Stimulated activated CD8-positive, alpha-beta memory T cell treated with anti-CD3 and anti-CD28 coated beads, Interleukin-2, amount 100 ng/mL, for 1 hour (primary cell): ENCODE measurements at places on chromosomes 5 and 9.

DNA sequence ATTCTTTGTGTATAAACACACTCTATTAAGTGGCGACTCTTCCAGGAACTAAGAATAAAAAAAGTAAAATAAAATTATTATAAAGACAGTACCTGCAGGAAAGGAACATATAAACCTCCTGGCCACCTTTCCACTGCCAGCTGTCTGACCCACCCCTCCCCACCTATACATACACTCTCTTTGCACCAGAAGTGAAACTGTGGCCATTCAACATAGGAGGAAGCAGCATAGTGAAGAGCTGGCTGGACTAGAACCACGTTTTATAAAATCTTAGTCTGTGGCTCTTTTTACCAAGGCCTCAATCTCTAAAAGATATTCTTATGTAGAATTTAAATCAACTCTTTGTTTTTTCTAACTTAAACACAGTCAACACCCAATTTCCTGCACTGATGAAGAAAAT is 289.6 kb downstream of the GABRB2 start:
- no peak for DNase-seq

DNA sequence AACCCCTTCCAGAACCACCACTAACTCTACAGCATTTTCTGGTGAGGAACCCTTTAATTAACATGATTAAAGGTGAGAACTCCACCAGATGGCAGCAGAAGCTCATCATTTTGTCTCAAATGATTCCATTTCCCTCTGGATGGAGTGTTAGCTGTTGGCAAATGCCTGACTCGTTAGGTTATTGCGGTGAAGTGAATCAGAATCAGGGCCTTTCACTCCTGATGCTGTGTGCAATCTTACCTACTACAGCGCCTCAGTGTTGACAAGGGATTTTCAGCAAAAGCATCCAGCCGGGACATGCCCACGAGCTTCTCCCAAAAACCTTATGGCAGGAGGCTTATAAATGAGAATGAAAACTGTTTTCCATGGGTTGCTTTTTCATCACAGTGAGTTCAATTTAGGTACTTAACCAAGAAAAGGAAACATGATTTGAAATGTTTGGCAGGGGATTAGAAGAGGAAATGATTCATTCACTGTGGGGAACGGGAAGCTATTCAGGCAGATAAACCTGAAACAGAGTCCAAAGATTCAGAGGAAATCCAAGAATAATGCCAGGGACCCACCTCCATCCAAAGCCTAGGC is 48.0 kb upstream of the CAST start:
- no peak for DNase-seq

- DNase-seq = no peak
Observed at GRCh38 chr9:135765416-135765815, 63.4 kb downstream of the KCNT1 start.

- no peak for DNase-seq
Observed at GRCh38 chr9:120421977-120422376, 158.0 kb downstream of the CDK5RAP2 start.

GRCh38 chr5:66080664-66081063 is 63.4 kb upstream of the SREK1 start:
- DNase-seq = no peak

DNA sequence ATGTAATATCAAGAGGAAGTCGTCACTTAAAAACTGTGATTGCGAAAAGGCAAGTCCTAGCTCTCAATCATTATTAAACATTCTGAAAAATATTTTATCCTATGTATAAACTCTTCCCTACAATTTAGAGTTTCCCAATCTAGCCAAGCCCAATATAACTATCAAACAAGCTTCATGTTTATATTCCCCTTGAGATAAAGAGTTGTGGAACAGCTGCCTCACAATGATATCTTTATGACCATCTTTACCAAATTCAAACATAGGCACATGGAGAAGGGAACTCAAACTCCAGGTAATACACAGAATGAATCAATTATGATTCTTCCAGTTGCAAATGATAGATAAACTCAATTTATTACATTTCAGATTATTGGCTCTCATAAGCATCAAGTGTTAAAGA is 1468.7 kb downstream of the EFNA5 start:
- DNase-seq = no peak

- no peak for DNase-seq
Observed at GRCh38 chr9:108933231-108933717, 650 bp downstream of the ELP1 start.

DNA sequence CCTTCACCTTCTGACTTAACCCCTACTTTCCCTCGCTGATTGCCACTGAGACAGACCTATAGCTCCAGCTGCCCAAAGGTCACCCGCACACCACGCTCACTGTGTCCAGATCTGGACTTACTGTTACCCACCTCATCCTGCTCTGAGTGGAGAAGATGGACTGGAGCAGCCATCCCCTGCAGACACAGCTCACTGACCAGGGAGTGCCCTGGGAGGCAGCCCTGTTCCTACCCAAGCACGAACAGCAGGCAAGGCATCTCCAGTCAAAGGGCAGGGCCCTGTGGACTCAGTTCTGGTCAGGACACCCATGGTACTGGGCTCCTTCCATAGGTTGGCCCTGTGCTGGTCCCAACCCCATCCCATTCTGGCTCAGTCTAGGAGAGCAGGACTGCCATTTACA is 9.5 kb upstream of the BARX1 start:
- DNase-seq = no peak

- no peak for DNase-seq
Observed at GRCh38 chr9:85079349-85079748, 409.8 kb downstream of the NTRK2 start.

DNA sequence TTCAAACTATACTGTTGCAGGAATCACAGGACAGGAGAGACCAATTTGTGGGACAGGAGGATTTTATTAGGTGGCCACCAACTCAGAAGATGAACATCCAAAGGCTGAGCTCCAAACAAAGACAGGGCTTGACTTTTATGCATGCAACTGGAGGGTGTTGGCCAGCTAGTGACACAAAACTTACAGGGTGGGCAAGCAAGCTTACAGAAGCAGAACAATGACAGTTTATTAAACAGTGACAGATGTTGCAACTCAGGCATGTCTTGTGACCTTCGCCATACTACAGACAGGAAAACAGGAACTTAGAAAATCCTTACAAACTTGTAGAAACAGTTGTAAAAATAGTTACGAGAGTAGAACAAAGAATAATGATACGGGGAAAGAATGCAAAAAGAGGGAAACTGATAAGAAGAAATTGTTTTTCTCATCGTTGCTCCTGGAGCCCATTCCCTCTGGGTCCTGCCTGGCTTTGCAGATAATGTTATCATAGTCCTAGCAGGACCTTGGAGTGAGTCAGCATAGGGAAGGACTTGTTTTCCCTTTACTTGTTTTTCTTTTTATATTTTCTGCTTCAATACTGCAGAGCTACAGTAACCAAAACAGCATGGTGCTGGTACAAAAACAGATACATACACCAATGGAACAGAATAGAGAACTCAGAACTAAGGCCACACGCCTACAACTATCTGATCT is 2083.0 kb upstream of the ACO1 start:
- DNase-seq = no peak

DNA sequence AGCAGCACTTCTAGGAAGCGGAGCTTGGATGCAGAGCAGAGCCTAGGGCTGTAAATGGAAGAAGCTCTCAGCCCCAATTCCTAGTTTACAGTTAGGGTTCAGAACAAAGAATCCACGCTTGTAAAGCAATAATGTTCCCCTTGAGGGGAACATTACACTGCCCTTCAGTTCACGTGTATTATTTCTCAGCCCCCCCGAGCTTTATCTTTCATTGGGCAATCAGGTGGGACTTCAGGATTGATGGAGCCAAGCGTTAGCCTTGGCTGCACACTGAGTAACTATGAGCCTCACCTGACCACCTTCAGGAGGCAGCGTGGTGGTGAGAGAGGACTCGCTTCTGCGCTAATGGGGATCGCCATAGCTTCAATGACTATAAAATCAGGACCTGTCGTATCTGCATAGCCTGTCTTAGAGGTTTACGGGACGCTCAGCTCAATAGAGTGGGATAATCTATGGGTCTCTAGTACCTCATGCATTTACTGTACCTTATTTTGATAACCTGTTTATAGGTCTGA is 157.0 kb upstream of the RASEF start:
- DNase-seq = no peak

DNA sequence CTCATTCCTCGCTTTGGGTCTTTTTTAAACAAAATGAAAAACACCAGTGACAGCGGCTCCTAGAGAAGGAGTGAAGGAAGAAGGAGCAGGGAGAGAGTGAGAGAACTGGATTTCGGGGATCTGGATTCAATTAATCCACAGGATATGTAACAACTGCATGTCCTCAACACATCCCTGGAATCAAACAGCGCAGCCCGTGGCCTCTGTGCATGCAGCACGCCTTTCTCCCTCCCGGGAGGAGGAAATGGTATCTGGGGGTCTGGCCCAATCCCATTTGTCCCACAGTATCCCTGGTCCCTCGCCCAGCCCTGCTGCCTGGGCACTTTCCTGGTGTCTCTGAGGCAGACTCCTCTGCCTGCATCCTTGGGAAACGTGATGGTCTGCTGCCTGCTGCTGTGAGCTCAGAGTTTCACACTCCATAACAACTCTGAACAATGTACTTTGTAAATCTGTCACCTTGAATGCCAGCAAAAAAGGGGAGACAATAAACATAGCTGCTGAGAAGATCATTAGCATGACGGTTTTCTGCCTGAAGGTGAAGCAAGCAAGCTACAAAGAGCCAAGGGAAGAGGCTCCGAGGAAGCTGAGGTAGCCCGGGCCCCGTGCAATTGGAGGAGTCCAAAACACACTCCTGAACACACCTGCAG is 56.1 kb downstream of the PTCH1 start:
- DNase-seq = no peak

DNA sequence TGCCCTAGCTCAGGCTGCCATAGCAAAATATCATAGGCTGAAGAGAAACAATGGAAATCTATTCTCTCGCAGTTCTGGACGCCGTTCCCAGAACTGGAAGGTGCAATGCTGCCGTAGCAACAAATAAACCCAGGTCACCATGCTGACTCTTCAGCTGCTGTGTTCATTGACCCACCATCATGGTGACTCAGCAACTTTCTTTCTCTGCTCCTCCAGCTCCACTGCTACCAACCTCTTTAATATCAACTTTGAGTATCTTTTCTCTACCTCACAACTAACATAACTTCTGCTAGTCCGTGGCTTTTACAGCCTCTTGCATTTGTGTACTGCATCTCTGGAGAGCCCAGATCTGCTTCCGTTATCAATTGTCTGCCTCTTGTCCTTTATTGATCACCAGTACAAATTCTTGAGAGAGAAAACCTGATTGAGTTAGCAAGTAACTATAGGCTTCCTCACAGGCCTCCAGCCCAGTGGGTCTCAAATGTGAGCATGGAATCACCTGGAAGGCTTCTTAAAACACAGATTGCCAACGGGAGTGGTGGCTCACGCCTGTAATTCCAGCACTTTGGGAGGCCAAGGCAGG is 47.3 kb upstream of the SLC30A5 start:
- DNase-seq = no peak

DNA sequence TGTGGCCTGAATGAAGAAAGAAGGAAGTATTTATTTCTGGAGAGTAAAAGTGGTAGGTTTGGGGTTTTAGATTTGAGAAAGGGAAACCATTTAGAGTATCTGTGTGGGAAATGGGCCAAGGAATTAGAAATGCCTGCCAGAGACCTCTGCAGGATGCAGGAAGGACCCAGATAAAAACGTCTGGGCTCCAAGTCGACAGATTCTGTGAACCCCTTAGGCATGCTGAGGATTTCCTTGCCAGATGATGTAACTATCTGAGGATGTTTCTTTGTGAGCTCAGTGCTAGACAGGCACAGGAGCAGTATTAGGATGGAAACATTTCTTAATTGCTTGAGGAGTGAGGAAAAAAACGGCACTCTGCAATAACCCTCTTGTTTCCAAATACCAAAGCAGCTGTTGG is 251.8 kb upstream of the DMRT1 start:
- DNase-seq = no peak

- no peak for DNase-seq
Observed at GRCh38 chr9:3509926-3510325, 15.9 kb downstream of the RFX3 start.

DNA sequence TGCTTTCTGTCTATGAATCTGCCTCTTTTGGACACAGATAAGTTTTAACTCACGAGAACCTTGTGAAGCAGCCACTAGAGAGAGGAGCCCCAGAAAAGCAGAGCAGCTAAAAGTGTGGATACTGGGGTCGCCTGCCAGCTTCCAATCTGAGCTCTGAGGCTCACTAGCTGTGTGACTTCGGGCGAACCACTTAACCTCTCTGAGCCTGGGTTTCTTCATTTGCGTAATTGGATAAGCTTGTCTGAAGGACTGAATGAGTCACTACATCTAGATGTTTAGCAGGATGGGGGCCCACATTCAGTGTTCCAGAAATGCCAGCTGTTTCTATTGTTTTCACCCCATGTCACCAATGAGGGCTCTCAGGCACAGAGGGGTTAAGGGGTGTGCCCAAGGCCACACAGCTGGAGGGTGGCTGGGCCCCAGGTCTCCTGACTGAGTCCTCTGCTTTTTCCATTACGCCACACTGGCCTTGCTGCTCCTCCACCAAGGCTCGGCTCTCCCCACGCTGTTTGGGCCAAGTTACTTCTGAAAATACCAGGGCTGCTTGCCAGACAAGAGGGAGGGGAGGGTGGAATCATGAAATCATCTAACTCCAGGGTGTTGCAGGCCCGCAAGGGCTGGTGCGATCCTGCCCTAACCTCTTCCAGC is 36.2 kb downstream of the SH3PXD2B start:
- no peak for DNase-seq

DNA sequence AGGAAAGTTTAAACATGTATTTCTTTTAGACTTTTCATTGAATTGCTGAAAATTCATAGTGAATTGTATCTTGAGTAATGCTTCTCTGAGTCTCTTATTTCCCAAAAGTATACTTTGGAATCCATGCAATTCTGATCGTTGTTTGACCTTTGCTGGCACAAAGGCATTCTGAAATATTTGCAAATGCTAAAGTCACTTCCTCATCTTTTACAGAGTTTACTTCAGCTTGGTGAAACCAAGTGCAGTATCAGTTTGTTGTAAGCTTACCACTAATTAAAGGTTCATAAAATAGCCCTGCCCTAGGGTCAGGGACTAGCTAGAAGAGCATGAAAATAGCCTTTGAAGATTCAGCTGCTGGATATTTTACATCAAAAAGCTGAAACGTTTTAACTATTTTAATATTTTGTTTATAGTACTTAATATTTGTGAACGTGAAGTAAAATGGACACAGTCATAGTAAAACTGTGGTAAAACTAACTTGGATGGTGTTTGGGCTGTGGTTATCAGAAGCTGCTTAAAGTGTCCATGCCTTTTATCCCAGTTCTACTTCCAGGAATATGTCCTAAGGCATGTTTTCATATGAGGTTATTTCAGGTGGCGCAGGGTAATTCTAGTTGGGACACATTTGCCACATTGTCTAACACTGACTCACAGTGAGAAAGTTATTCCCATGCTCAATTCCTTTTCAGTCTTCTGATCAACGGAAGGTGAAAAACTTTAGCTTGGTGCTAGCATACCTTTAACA is 45.3 kb downstream of the SLC22A5 start:
- DNase-seq = no peak
